Activated CD4-positive, alpha-beta T cell treated with anti-CD3 and anti-CD28 coated beads, Interleukin-2, amount 10 ng/mL, durations not matched to agents 24 days and 14 days (primary cell): ENCODE measurements at places on chromosomes 7 and 10.
A peak's percentile ranks its signal among the peaks of the same experiment; 100 is the strongest.

DNA sequence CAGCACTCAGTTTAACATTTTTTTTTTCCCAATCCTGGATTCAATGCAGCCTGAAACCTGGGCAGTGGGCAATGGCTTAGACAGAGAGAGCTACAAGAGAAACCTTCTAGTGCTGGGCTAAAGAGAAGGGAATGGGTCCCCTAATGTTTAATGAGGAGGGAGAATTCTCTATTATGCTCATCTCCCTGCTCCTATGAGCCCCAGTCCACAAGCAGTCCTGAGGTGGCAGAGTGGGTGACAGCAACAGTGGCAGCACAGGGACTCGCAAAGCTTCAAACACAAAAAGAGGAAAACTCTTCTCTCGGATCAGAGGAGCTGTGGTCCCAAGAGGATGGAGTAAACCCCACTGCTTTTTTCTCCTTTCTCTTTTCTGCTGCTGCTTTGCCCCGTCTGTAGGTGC lies 36.5 kb downstream of the COBL start:
- no peak for DNase-seq

DNA sequence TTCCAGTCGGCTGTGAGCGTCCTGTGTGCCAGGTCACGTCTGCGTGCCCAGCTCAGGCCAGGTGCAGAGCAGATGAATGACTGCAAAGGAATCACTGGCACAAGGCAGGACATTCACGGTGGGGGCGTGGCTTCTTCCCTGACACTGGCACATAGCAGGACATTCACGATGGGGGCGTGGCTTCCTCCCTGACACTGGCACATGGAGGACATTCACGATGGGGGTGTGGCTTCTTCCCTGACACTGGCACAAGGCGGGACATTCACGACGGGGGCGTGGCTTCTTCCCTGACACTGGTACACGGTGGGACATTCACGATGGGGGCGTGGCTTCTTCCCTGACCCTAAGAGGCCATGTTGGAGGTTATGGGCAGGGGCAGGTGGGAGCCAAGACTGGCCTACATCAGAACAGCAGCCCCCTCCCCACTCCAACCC lies 64.3 kb downstream of the MYL10 start:
- no peak for DNase-seq

GRCh38 chr7:19121977-19122588 lies 4.6 kb upstream of the TWIST1 start:
- DNase-seq: no peak

GRCh38 chr10:5206799-5207198 lies 10.2 kb downstream of the AKR1C4 start:
- DNase-seq: no peak

- DNase-seq: no peak
Observed at GRCh38 chr10:74072503-74072902, 74.6 kb downstream of the VCL start.

- DNase-seq: peak; percentile 64
Observed at GRCh38 chr7:117124591-117125220, 171.4 kb downstream of the ST7 start.

DNA sequence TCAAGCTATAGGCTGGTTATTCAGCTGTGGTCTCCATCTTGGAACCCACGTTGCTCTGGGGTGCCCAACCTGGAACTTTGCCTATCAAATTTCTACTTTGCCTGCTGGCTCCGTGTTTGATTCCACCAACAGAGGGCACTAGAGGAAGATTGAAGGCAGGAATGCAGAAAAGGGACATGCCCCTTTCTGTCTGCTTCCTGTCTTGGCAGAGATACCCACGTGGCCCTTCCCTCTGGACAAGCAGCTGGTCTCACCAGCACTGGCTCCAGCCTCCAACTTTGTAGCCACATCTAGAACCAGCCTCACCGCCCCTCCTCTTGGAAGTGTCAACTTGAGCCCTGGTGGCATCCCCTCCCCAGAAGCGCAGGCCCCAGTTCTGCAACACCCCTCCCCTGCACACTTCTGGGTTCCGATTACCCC lies 52.1 kb upstream of the ZNF438 start:
- peak; percentile 91 for DNase-seq
